ENCODE measurements at places on chromosomes 4 and X.

DNA sequence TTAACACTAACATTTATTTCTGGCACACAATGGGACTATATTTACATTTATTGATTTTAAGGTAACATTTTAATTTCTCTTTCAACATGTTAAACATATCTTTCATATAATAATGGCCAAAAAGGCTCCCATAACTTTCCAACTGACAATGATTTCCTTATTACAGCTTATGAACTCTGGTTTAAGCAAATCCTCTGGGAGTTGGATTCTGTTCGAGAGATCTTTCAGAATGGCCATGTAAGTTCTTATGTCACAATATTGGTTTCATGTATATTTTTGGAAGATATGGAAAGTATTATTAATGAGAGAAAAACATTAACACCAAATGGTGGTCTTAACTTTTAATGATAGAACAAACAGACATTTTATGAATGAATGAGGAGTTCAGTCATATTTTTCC lies 4.1 kb downstream of the TDO2 start:
- DNase-seq = no peak

DNA sequence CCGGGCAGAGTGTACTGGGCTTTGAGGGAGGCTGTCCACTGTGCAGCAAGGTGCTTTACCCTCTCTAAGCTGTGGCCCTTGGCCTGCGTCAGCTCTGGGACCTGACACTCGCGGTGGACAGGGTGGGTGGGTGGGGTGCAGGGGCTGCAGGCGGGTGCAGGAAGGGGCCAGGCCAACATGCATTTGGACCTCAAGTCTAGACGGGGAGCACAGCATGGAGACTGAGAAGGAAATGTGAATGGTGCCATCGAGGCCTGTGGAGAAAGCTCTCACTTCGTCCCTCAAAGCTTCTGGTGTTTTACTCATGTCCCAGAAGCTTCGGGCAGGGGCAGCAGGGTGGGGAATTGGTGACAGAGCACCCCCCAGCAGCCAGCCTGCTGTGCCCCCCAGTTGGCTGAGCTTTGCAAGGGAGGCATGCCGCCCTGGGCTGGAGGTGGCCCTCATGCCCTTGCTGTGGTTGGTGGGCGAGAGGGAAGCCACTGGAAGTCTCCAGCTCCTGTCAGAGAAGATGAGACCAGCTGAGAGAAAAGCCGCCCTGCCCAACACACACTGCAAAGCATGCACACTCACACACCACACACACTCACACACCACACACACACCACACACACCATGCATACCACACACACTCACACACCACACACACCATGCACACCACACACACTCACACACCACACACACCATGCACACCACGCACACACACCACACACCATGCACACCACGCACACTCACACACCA lies 12.3 kb downstream of the PNMA6E start:
- no peak for DNase-seq

GRCh38 chr4:108532738-108533137 lies 87.6 kb upstream of the RPL34 start:
- DNase-seq = no peak

GRCh38 chr4:76969941-76970529 lies 20.5 kb downstream of the SEPTIN11 start:
- DNase-seq = no peak

- no peak for DNase-seq
Observed at GRCh38 chr4:6319530-6320150, 50.0 kb downstream of the WFS1 start.

- no peak for DNase-seq
Observed at GRCh38 chr4:70666369-70666768, at the start of gene JCHAIN. Gene JCHAIN (minus strand): TSS chr4:70666508. CDS start chr4:70666490, 18 bp downstream.

DNA sequence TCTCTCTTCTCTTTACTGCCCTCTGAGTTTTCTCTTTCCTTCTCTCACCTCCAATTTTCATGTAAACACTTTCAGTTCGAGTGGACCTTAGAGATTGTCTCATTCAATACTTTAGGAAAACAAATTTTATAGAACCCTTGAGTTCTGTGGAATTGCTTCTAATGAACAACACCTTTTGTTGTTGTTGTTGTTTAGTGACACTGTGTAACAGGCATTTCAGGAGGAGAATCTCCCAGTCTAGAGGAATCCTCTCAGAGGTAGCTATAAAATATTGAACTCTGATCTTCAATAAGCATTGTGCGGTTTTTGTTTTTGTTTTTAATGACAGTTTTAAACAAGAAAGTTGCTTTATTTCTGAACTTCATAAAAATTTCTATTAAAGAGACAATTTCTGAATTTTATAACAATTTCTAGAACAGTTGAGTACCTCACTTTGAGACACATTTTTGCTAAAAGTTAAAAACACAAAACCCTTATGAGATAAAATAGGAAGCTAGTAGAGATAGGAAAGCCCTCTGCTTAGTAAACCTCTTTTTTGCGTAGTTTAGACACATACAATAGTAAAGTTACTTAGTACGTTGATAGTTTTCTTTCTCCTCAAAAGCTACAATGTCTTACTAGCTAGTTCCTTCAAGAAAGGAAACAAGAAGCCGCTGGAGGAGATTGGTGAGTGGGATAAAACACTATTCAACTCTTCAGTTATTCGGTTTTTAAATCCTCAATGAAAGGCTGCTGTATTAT lies 38.8 kb downstream of the CLCN3 start:
- no peak for DNase-seq

- no peak for DNase-seq
Observed at GRCh38 chr4:81204571-81204970, 10.5 kb downstream of the PRKG2 start.

- no peak for DNase-seq
Observed at GRCh38 chrX:107716118-107716684, 59.4 kb downstream of the TSC22D3 start.

DNA sequence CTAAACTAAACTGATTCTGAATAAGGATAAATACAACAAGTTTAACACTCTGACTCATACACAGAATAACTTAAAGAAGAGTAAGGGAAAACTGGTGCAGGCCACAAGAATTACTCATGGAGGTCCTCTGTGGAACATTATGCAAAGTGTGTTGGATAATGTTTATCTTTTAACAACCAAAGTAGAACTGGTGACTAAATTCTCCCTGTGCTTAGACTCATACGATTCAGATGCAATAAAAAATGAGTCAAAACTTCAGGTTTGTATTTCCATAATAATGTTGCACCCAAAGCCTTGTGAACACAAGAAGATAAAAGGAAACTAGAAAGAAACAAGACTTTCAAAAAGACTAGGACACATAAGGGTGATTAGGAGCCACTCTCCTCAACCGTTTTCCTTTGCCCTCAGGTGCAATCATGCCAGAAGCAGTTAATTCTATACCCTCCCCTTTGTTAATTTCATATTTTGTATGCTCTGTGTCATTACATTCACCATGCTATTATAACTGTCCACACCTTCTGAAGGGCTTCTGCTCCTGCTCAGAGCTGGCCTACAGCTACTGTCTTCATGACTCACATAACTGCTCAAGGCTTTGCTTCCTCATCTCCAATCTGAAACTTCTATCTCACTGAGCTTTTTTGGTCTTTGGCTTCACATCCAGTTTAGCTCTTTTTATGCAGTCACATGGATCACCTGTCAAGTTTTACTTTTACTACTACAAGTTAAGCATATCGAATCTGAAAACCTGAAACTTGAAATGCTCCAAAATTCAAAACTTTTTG lies 60.2 kb downstream of the KCNIP4 start:
- DNase-seq = no peak

- DNase-seq = no peak
Observed at GRCh38 chrX:133922390-133922771, 63.0 kb downstream of the GPC3 start.

DNA sequence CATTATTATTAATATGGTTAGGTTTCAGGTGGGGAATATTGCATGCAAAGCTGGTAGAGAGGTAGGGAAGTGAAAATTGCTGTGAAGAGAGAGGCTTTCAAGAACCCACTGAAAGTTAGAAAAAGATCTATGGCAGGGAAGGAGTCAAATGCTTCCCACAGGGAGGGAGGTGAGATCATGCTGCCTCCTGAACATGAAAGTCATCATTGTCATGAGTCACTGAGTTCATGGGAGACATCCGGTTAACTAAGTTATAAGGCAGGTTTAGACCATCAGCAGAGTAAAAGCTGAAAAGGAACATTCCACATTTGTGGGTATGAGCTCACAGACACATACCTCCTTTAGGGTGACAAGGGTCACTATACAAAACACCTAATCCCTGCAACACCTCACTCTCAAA lies 16.2 kb downstream of the GATB start:
- no peak for DNase-seq

DNA sequence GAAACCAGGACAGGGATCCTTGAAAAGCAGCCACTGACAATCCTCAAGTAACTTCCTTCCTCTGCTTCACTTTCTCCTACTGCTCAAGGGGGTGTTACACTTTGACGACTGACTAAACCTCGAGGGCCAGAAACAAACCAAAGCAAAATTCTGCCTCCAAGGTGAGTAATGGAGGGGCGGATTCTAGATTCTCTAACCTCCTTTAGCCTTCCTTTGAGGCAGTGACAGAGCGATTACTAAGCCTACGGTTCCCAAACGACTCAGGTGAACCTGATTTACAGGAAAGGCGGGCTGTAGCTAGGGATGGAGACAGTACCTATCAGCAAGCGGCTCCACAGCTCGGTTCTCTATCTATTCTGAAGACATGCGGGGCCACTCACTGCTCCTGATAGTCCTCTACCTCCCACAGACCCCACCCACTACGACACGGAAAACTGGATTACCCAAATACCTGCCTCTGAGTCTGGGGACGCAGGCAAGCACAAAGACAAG lies 487 bp downstream of the TBCK start:
- peak; percentile 35 for DNase-seq

GRCh38 chr4:160021870-160022269 lies 919.0 kb downstream of the RAPGEF2 start:
- DNase-seq = no peak

DNA sequence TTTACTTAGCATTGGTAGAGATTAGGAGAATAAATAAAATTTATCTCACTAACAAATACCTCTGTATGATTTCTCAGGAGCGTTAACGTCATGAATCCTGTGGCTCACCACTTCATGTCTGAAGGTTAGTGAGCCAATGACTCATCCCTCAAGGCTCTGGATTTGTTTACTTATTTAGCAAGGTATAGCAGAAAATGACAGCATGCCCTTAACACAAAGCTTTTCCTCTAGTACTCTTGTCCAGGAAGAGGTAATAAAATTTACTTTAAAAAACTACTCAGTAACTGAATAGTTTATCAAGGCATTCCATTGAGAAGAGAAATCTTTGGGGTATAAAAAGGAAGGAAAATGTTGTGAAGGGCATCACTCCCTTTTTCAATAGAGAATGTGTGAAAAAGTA lies 823.8 kb downstream of the CCSER1 start:
- no peak for DNase-seq

DNA sequence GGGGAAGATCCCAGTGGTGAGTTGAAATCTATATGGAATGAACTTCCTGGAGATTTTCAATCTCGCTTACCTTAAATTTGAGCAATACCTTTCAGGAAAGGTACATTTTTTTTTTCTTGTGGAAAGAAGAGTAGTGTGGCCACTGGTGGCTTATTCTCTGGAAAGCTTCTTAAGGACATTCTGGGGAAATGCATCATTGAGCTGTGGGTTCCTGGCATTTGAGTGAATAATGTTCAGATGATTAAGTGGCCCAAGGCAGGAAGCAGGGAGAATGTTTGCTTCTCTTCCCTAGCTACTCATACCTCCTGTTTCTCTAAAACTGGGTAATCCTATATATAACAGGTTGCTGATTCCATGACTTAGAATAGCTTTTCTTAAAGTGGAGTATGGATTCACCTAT lies 31.8 kb downstream of the STAG2 start:
- no peak for DNase-seq

- no peak for DNase-seq
Observed at GRCh38 chr4:107034091-107034995, 1.8 kb downstream of the DKK2 start.

DNA sequence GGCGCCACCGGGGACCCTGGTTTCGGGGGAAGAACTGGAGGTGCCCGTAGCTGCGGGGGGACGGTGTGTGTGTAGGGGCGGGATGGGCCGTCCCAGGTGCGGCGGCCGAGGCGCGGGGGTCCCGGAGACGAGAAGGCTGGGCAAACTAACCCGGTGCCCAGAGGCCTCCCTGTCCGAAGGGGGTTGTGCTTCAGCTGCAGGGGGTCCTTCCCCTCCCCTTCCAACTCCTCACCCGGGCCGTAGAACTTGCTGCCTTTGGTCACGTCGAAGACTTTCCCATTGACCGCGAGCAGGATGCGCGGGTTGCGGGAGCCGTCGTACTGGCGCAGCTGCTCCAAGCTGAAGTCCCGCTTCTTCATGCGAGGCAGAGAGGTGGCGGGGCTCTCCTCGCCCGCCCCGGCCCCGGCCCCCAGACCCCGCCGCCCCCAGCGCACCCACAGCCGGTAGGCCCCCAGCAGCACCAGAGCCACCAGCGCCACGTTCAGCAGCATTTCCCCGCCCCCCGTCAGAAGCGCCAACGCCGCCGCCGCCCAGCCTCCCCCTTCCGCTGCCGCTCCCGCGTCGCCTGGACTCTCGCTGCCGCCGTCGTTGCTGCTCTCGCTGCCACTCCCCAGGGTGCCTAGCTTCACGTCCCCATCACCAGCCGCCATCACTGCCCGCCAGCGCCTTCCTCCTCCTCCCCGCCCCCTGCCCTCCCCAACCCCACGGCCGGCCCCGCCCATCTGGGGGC lies at the start of gene PGRMC2:
Gene PGRMC2 (minus strand): TSS at position 673 of the 730 bp plus-strand sequence. CDS start 23 bp downstream, at position 650.
- no peak for DNase-seq

DNA sequence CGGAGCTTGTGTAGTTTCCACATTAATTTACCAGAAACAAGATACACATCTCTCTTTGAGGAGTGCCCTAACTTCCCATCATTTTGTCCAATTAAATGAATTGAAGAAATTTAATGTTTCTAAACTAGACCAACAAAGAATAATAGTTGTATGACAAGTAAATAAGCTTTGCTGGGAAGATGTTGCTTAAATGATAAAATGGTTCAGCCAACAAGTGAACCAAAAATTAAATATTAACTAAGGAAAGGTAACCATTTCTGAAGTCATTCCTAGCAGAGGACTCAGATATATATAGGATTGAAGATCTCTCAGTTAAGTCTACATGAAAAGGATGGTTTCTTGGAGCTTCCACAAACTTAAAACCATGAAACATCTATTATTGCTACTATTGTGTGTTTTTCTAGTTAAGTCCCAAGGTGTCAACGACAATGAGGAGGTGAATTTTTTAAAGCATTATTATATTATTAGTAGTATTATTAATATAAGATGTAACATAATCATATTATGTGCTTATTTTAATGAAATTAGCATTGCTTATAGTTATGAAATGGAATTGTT lies at the start of gene FGB:
Gene FGB (plus strand): TSS at position 315 of the 558 bp plus-strand sequence. CDS start 8 bp downstream, at position 323.
- no peak for DNase-seq

- peak; percentile 64 for DNase-seq
Observed at GRCh38 chrX:69538321-69538876, 34.3 kb downstream of the NALF2 start.

DNA sequence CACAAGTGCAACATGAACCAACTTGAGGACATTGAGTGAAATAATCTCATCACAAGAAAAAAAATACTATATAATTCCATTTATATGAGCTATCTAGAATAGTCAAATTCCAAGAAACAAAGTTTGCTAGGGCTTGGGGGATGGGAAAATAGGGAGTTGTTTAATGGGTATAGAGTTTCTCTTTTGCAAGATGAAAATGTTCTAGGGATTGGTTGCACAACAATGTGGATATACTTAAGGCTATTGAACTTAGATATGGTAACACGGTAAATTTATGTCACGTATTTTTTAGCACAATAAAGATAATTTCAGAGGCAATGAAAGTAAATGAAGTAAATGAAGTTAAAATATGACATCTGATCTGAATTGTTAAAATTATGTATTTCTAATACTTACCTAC lies 7.9 kb downstream of the MFSD8 start:
- DNase-seq = no peak

- no peak for DNase-seq
Observed at GRCh38 chrX:121479406-121479805, 432.0 kb downstream of the GLUD2 start.

Data from stimulated activated CD4-positive, alpha-beta T cell treated with anti-CD3 and anti-CD28 coated beads, TNF-alpha, amount 100 ng/mL, for 24 hours (primary cell).